NCI-H146 (cell line): ENCODE measurements at places on chromosomes 5 and 9.

GRCh38 chr9:5459289-5459829, 9.0 kb downstream of the CD274 start:
- no peak for DNase-seq

GRCh38 chr5:129687941-129688340, 60.0 kb upstream of the MINAR2 start:
- DNase-seq: no peak

DNA sequence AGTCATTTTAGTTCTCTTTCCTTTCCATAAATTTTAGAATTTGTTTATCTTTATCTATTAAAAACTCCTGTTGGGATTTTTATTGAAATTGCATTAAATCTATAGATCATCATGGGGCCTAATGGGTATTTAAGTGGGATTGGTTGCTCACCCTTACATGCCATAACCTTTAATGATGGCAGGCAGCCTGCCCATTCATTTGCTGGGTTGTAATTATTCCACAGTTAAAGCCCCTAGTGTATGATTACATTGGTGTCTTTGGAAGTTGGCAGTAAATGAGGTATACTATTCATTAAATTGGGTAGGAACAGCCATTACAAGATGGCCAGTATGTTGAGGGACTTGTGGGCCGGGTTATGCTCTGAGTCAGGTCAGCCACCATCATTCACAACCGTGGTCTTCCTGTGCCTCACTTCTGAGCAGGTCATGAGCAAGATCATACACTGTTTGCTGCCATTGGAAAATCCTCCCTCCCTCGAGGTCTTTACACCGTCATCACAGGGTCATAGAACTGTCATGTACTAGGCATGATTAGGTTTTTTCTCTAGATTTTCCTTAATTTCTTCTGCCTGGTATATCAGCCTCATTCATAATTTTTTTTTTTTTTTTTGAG, 59.5 kb downstream of the CYSTM1 start:
- DNase-seq: no peak

GRCh38 chr9:131038256-131039128, 29.5 kb downstream of the LAMC3 start:
- DNase-seq: no peak

GRCh38 chr9:100019541-100019940, 79.3 kb downstream of the ERP44 start:
- DNase-seq: no peak

DNA sequence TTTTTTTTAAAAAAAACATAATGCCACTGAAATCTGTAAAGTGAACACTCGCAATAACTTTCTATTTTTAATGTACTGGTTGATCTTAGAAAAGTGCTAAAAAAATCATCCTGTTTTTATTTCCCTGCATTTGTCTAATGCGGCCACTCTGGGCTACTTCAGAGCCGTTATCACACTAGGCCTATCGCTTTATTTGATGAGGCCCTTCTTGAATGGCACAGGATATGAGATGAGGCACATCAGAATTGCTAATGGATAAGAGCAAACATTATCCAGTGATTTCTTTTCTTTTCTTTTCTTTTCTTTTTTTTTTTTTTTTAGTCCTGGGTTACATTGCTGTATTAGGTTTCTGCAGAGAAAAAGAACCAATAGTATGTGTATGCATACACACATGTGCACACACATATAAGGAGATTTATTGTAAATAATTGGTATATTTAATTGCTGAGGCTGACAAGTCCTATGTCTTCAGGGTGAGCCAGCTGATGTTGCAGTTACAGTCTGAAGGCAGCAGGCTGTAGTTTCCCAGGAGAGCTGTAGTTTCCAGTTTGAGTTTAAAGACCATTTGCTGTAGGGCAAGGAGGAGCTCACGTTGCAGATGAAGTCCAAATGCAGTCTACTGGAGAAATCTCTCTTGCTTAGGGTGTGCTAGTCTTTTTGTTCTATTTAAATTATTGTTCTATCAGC, 391.7 kb downstream of the MED10 start:
- no peak for DNase-seq

GRCh38 chr5:9726931-9727330, 96.8 kb upstream of the TAS2R1 start:
- no peak for DNase-seq

DNA sequence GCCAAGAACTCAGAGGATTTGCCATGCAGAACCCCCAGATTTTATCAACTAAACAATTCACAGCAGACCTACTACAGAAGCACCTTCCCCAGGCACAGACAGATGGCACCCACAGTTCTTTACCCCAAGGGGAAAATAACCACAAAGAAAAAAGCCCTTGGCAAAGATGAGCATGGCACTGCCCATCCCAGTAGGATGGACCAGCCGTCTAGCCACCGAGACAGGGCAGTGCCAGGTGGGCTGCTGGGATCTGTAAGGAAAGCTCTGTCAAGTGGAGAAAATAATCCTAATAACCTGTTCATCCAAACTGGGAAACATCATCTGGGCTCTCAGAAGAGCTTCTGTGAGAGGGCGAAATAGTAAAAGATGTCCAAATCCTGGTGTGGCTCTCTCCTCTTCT, 130.0 kb downstream of the COL23A1 start:
- no peak for DNase-seq

DNA sequence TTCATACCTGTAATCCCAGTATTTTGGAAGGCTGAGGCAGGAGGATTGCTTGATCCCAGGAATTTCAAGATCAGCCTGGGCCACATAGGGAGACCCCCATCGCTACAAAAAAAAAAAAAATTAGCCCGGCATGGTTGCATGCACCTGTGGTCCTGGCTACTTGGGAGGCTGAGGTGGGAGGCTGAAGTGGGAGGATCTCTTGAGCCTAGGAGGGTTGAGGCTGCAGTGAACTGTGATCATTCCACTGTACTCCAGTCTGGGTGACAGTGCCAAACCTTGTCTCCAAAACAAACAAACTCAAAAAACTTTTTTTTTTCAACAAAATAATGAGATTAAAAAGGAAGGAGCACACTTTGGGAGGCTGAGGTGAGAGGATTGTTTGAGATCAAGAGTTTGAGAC, 14.2 kb downstream of the KIAA1958 start:
- no peak for DNase-seq

- no peak for DNase-seq
Measured at GRCh38 chr9:107229241-107229741, 53.8 kb upstream of the RAD23B start.

DNA sequence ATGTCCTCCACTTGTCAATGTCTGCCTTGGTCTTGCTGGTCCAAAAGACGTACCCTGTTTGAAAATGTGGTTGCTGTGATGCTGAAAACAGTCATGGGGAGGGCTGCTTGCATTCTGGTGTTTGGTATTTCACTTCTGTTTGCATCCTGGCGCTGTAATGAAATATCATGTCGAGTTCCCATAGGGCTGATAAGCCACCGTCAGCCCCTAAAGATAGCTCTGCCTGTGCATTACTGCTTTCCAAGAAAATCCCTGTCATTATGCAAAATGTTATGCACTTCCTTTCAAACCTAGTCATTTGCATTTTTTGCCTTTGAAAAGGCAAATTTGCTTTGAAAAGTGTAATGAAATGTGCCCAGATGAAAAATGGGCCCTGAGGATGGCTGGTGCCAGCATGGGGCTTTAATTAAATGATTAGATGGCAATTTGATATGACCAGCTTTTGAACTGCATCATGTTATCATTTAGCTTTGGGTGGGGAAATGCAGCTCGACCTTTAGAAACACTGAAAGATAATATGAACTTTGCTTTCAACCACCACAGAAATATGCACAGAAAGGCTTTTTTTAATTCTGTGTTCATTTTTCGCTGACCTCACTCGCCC, 374.4 kb upstream of the SGCD start:
- DNase-seq: no peak

DNA sequence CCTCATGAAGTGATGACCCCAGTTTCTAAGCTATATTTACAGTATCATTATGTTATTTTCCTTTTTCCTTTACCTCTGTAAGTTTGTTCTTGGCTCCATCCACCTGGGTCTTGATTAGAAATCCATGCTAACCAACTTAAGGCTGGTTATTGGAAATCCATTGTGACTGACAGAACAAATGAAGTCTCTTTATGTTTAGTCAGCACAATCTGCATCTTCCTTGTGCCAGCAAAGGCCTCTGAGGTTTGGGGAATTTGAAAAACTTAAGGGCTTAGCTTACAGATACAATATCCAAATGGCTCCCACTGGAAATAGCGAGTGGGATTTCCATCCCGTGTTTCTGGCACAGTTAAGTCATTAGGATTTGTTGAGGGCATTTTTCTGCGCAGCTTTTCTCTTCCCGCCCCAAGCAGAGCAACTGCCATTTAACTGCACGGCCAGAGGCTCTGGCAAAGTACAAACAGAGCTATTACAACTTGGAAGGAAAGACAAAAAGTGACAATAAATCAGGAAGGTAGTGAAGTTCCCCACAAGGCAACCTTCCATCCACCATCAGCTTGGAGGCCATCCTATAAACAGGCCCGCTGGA, 64.2 kb downstream of the DCP2 start:
- no peak for DNase-seq

DNA sequence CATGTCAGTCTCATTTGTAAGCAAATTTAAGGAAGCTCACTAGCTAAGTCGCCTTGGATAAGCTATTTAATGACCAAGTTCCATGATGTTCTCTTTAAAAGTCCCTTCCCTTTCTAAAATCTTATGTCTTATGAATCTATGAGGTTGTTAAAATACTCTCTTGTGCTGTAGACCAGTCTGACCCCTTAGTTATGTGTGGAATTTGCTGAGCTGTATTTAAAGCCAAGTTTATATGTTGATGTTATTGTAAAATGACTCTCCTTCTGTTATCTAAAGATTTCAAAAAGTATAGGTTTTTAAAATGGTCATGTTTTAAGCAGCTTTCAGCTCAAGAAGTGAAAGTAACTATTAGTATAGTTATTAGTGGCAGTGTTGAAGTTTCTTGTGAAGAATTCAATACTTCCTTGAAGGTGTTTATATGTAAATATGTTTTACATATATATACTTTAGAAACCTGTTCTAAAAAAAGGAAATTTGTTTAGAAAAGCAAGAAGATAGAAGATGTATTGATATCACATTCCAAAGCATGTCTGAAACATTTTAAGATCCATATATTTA, 92.2 kb downstream of the CDC42SE2 start:
- DNase-seq: no peak

GRCh38 chr5:93062548-93062947, 518.5 kb downstream of the NR2F1-AS1 start:
- DNase-seq: no peak

GRCh38 chr9:89723469-89724100, 118.8 kb downstream of the GADD45G start:
- no peak for DNase-seq

DNA sequence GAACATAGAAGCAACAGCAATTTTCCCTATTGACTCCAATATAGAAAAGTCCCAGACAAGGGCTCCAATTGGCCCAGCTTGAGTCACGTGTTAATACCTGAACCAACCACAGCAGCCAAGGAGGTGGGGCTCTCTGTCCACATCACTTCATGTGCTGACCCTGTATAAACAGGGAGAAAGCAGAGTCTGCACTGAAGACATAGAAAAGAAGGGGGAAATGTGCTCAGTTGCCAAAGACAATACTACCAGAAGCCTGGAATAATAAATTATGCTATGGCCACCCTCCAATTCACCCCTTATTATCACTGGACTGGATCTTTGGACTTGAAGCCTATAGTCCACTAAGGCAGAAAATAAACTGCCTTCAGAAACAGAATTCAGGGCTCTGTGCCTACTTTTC, 275.4 kb downstream of the EPB41L4A start:
- DNase-seq: no peak

DNA sequence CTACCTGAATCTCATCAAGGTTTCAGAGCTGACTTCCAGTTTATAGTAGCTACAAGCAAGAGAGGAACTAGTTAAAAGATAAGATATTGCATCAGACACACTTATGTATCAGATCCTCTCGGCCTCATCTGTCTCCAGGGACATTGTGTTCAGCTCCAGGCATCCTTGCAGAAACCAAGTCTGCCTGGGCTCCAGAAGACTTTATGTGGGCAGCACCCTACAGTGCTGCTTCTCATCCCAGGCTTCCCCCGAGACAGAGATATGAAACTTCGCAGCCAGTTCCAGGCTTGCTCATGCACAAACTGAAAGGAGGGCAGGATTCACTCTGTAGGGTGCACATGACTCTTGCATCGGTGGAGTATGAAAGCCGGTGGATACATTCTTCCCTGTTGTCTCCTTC, 33.9 kb upstream of the FOXB2 start:
- DNase-seq: no peak
